Activated effector memory CD4-positive, alpha-beta T cell treated with anti-CD3 and anti-CD28 coated beads, Interleukin-2, amount 50 U/mL, for 16 hours (primary cell): ENCODE measurements at places on chromosomes 11 and 22.

DNA sequence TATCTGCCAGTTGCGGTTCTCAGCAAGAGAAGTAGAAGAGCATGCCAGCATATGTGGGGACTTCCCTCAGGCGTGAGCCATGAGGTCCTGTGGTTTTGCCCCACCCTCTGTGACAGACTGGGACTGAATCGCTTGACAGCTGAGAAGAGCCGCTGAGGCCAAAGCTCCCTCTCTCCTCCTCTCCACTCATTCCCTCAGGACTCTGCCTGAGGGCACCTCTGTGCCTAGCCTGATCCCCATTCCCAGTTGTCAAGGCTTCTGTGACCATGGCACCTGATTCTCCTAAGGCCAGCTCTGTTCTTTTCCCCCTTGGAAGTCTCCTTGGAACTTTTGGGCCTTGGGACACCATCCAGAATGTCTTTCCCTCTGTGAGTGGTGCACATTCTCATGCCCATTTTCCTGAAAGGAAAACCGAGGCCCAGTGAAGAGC is 27.0 kb downstream of the ART5 start:
- peak; percentile 78 for DNase-seq

DNA sequence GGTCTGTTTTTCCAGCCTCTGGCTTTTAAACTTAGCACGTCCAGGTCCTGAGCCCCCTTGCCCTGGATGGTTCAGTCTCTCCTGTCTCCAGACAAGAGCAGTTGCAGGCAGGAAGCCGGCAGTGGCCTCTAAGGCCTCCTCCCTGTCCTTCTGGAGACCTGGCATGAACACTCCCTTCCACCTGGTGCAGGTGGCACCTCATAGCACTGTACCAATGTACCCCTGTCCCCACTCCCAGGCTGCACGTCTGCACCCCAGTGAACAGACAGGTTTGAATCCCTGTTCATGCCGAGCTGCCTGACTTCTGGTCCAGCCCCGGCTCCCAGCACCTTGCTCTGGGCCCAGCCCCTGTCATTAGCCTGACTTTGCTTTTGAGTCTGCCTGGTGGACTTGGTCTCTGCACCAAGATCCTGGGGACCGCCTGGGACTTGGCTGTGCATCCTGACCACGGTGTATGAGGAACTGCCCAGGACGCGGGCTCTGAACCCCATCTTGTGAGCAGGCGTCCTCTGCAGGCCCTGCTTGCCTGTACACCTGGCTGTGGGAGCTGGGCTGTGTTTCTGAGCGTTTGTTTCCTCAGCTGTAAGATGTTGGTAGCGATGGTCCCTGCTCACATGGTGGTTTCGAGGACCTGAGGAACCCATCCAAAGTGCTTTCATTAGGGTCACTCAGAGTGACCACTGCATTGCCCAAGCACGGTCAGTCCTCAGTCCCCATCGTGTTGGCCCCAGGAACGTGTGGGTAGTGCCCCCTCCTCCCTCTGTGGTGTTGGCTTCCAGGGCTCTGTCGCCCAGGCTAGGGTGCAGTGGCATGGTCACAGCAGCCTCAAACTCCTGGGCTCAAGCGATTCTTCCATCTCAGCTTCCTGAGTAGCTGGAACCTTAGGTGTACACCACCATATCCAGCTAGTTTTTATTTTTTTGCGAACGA is 75.0 kb upstream of the SHANK2 start:
- peak; percentile 50 for DNase-seq

DNA sequence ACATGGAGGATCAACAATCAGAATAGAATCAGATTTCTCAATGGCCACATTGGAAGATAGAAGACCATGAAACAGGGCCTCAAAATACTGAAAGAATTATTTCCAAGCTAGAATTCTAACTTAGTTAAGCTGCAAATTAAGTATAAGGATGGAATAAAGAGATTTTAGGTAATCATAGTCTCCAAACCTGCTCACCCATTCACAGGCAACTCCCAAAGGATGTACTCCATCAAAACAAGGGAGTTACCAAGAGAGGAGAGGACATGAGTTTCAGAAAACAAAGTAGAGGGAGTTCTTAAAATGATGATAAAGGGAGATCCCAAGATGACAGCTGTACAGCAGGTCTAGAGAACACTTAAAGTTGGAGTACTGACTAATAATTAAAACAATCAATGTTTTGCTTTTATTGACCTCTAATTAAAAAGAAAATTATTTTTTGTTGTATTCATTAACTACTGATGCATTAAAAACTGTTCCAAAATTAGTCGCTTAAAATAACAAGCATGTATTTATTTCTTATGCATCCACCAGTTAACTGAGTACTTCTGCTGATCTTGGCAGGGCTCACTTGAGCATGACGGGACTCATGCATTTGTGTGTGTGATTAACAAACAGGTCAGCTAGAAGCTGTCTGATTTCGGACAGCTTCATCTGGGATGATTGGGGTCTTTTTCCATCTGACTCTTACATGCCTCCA is 95.6 kb downstream of the CD44 start:
- DNase-seq: no peak

- no peak for DNase-seq
Measured at GRCh38 chr22:33213383-33214075, 155.3 kb upstream of the SYN3 start.

DNA sequence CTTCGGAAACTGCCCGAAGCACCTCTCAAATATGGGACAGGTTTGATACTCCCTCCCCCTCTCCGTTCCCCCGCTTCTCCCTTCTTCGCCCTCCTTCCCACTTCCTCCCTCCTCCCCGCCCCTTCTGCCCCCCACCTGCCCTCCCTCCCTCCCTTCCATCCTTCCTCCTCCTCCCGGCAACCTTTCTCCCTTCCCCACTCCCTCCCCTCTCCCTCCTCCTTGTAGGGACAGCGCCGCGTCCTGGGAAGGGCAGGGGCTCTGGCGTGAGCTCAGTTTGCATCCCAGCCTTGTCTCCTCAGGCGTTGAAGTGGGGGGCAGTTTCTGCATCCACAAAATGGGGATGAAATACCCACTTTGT is 6.1 kb upstream of the NFAM1 start:
- no peak for DNase-seq

DNA sequence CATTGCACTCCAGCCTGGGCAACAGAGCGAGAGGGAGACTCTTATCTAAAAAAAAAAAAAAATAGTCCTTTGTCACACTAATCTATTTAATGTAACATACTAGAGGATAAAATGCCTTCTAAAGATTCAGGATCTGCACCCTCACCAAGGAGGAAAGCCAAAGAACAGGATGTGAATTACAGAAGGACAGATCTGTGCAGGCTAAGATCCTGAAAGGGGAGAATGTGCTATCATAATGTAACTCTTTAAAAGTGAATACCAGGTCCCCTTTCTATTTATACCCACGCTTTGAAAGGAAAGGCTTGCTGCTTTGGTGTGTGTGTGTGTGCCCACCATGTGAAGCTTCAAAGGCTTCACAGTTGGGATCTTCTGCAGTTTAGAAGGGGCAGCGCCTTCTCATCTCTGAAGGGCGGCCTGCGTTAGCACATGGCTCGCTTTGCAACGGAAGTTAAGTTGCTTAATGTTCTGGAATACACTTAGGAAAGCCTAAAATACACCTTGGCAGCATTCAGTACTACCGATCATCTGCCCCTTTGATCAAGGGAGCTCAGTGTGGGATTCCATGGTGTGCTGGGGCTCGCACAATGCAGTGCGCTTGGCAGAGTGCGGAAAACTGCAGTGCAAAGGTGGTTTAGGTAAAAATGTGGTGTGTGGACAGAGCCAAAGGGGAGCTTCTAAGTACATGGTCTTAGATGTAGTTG is 6.8 kb downstream of the CECR2 start:
- no peak for DNase-seq

DNA sequence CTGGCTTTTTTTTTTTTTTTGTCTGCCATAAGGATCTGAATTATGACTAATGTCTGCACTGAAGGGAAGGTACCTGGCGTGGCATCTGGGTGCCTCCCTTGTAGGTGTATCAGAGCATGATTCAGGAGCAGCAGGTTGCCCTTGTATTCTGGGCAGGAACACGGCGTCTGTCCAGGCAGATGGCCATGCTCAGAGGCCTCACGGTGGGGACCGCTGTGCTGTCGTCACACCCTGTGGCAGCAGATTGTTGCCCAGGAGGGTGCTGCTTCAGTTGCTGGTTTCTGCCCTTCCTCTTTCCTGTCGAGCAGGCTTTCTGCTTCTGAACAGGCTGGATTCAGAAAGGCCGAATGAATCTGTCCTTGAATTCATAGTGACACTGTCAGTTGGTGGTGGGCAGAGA is 11.0 kb downstream of the ZNRF3 start:
- DNase-seq: no peak

DNA sequence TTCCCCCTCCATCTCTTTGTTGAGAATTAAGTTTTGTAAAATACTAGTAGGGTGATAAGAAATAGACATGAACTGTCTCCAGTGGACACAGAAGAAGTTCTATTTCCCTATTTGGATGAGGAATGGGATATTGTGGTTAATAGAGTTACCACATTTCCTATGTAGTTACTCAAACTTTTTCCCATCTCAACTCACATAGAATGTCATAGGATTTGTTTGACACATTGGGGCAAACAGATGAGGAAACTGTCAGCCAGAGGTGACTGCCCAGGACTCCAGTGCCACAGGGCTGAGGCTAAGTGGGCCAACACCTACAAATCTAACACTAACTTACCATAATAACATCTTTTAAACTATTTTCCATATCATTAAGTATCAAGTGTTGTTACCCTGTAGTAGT is 58.3 kb downstream of the CCDC83 start:
- no peak for DNase-seq

GRCh38 chr11:47184711-47185304 is 1.4 kb downstream of the PACSIN3 start:
- no peak for DNase-seq

- DNase-seq: no peak
Measured at GRCh38 chr11:74695705-74696280, 35.4 kb downstream of the CHRDL2 start.

GRCh38 chr22:45670981-45671782 is 452 bp upstream of the ATXN10 start:
- no peak for DNase-seq

DNA sequence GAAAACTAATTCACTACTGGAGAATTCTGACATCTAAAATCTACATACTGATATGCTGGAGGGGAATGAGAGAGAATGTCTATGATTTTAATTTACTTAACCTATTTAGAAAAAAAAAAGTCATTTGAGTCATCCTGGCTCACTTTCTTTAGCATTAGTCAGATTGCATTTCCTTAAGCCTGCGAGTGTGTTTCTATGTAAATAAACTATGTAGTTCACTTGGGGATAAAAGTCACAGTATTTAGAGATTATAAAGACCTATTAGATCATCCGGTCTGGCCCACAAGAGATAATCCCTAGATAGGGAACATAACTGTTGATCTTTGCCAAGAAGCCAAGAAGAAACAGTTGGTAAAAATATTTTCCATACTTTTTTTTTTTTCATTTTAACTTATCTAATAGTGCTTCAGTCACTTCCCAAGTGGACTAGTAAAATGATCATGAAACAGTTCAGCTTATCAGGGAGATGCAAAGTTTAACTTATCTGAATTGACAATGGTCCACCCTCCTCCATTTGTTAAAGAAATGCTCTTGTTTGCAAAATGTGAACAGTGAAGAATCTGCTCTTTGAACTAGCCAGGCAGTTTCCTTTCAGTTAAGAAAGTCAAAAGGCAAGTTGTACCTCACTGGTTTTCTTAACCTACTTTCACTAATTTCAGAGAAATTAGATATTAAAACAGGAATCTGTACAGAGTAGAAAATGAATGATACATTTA is 21.2 kb upstream of the BLID start:
- no peak for DNase-seq

DNA sequence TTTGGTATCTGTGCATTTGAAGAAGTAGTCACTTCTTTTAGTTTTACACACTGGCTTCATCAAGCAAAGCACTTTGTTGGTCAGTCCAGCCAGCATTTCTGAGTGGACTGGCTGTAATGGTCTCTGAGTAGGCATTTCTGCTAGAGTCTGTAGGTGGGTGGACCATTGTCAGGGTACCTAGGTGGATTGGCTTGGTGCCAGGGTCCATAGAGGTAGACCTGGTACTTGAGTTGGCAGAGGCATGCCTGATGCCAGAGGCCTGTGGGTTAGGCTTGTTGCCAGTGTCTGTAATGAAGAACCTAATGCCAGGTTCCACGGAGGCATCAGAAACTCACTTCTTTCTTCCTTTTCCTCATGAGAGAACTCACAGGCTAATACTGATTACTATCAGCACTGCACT is 157.9 kb upstream of the C11orf87 start:
- no peak for DNase-seq

DNA sequence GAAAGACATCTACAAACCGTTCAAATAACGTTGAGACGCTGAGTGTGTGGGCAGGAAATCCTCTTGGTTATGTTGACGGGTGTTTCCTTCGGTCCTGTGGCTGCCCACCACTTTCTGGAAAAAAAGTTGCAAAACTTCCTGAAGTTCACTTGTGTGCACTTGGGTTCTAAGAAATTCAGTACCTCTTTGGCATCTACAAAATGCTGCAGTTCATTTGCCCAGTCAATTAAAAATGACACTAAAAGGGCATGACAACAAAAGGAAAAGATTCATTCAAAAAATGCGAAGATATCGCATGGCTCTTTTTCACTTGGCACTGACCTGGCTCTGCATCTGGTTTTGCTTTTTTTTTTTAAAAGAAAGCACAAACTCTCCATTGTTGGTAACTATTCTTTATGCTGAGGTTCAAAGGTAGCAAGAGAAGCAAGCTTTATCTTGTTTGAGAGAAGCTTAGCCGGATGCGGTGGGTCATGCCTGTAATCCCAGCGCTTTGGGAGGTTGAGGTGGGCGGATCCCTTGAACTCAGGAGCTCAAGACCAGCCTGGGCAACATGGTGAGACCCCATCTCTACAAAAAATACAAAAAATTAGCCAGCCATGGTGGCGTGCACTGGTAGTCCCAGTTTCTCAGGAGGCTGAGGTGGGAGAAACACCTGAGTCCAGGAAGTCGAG is 10.6 kb upstream of the XBP1 start:
- DNase-seq: peak; percentile 71

DNA sequence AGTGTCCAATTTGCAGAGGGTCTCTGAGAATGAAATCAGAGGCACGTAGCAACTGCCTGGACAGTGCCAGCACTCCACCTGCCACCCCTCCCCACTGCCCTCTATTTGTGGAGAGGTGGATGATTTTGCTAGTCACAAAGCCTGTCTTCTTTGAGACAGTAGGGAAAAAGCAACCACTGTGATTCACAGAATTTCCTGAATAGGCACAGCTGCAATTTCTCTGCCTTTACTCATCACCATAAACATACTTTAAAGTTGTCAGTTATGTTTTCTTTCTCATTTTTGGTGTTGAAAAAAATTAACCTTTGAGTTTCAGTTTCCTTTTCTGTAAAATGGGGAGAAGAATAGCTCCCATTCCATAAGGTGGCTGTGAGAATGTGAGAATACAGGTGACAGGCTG is 134.3 kb downstream of the TEAD1 start:
- no peak for DNase-seq

GRCh38 chr11:75191330-75191717 is 40.4 kb downstream of the SLCO2B1 start:
- no peak for DNase-seq
